ENCODE measurements at places on chromosomes 16 and 17.
A peak's percentile ranks its signal among the peaks of the same experiment; 100 is the strongest.

GRCh38 chr16:26186091-26186615, 494.4 kb downstream of the HS3ST4 start:
- no peak for DNase-seq

GRCh38 chr17:72165192-72165866, 44.5 kb downstream of the SOX9 start:
- DNase-seq = no peak

DNA sequence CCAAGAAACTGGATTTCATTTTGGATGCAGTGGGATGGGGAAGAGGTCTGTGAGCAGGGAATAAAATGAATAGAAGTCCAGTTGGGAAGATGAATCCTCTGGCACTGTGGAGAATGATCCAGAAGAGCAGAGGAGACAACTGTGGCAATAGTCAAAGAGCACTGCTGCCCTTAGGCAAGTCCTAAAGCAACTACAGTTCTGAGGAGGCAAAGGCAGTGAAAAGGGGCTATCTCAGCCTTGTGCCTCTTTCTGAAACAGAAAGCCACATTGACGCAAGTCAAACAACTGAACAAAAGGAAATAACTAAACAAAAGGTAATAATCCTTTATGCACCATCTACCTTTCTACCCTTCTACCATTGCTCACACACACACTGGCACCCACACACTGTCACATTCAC, 238.0 kb upstream of the AXIN2 start:
- DNase-seq = no peak

GRCh38 chr17:81196505-81197408, 26.0 kb downstream of the CEP131 start:
- DNase-seq = no peak

GRCh38 chr17:924711-925475, 54.7 kb downstream of the NXN start:
- DNase-seq = no peak

GRCh38 chr16:74626741-74627416, 20.0 kb upstream of the GLG1 start:
- no peak for DNase-seq

GRCh38 chr17:48952904-48953303, 8.3 kb upstream of the SNF8 start:
- DNase-seq = no peak

DNA sequence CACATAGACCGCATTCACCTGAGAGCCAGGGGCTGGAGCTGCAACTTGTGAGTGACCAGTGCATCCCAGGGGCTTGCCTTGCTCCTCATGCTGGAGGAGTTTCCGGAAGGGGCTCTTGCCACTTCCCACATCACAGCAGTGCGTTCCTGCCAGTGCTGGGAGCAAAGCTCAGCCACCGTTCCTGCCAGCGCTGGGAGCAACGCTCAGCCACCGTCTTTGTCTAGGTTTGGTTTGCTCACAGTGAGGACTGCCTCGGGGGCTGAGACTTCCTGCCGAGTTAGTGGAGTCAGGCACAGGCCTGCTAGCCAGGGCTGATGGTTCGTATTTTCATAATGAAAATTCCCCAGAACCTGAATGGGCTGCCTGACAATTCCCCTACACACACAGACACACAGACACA, 5.4 kb upstream of the CHRNE start:
- no peak for DNase-seq

GRCh38 chr17:53032861-53033271, 789.9 kb upstream of the KIF2B start:
- DNase-seq = peak; percentile 76

- no peak for DNase-seq
Measured at GRCh38 chr16:49552313-49552928, 178.8 kb downstream of the C16orf78 start.
